GM23338 (cell line): ENCODE measurements at places on chromosomes 2 and 18. TPM values are rescaled to one million over a fixed set of nuclear protein-coding genes. Genes with fewer than 3 reads are reported as not detected.

Gene NEU2
- total RNA-seq, result not detected in 2 replicates

DNA sequence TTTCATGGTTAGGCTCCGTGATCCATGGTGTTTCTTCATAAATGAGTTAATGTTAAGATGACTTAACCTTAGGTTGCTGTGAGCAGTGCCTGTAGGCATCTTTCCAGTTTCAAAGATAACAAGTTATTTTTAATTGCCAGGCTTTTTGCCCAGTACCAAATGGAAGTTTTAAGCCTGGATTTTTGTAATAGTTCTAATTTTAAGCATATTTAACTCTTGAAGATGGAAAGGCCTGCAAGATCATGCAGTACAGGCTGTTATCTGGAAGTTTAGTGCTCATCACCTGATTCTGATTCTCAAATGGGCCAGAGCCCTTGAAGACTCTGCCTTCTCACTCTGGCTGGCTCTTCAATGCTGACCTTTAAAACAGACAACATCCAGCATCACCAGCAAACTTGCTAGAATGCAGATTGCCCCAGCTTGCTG, 141.3 kb downstream of the NCK2 start:
- no peaks in the 10 kb centered on the region; the same call in 1 of the 2 replicates for H3K36me3 ChIP-seq
- no peak overlapping the region for H3K27ac ChIP-seq
- peaks cover 19% of the 10 kb centered on the region for H3K4me1 ChIP-seq
- DNase-seq, result no peak

GRCh38 chr2:102043560-102043959, 51.8 kb downstream of the IL1R2 start:
- no peaks in the 10 kb centered on the region for H3K36me3 ChIP-seq
- DNase-seq, result no peak
- no peaks in the 10 kb centered on the region for H3K27me3 ChIP-seq
- H3K4me1 ChIP-seq, result no peaks in the 10 kb centered on the region
- no peak overlapping the region for H3K4me3 ChIP-seq

- H3K4me1 ChIP-seq, result no peaks in the 10 kb centered on the region
- DNase-seq, result no peak
- no peak overlapping the region for H3K4me3 ChIP-seq
- no peaks in the 10 kb centered on the region for H3K27me3 ChIP-seq
- no peak overlapping the region for H3K27ac ChIP-seq
- H3K36me3 ChIP-seq, result no peaks in the 10 kb centered on the region
These were observed 94.0 kb upstream of the SULT1C3 start for GRCh38 chr2:108145557-108146326.

DNA sequence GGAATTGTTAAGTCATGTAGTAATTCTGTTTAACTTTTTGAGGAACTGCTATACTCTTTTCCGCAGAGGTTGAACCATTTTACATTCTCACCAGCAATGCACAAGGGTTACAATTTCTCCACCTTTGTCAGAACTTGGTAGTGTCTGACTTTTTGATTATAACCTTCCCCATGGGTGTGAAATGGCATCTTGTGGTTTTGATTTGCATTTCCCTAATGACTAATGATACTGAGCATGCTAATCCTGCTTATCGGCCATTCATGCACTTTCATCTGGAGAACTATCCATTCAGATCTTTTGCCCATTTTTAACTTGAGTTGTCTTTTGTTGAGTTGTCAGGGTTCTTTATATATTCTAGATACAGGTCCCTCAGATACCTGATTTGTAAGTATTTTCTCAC, 47.2 kb downstream of the CYB5A start:
- no peaks in the 10 kb centered on the region for H3K27me3 ChIP-seq
- H3K36me3 ChIP-seq, result no peaks in the 10 kb centered on the region
- H3K27ac ChIP-seq, result no peak overlapping the region
- DNase-seq, result no peak

- H3K36me3 ChIP-seq, result no peaks in the 10 kb centered on the region
- DNase-seq, result no peak
- H3K4me3 ChIP-seq, result no peak overlapping the region
- no peaks in the 10 kb centered on the region for H3K4me1 ChIP-seq
- no peaks in the 10 kb centered on the region for H3K27me3 ChIP-seq
These were observed 780.1 kb upstream of the LINC00305 start for GRCh38 chr18:64929036-64929435.

DNA sequence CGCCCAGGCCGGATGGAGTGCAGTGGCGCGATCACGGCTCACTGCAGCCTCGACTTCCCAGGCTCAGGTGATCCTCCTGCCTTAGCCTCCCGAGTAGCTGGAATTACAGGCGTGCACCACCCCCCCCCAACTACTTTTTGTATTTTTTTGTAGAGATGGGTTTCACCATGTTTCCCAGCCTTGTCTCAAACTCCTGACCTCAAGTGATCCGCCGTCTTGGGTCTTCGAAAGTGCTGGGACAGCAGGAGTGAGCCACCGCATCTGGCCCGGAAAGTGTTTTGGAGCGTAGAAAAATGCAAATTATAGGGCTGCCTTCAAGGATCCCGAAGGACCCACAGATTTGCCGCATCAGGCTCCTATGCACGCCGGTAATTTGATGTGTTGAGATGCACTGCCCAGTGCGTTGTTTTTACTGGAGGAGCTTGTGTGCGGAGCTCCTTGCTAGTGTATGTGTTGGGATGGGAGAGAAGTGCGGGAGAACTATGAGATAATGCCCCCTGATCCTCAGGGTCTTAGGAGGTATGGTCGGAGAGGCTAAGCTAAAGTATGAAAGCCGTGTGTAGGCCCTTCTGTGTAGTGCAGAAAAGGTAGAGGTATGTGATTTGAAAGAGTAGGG, 1.2 kb upstream of the CLASP1 start:
- peak overlapping the region; percentile 98 for H3K27ac ChIP-seq
- H3K4me1 ChIP-seq, result peaks cover 5% of the 10 kb centered on the region; the same call in 1 of the 2 replicates
- H3K27me3 ChIP-seq, result no peaks in the 10 kb centered on the region
- peak overlapping the region; percentile 78 for H3K4me3 ChIP-seq

Gene VWA3B
- total RNA-seq, result not detected in 2 replicates

Gene RBM44
- total RNA-seq, result 0.19 and 0.87 TPM in 2 replicates

- H3K4me1 ChIP-seq, result no peaks in the 10 kb centered on the region
- no peaks in the 10 kb centered on the region for H3K27me3 ChIP-seq
- H3K36me3 ChIP-seq, result no peaks in the 10 kb centered on the region
- H3K27ac ChIP-seq, result no peak overlapping the region
These were observed 23.9 kb downstream of the DYSF start for GRCh38 chr2:71477231-71477691.

DNA sequence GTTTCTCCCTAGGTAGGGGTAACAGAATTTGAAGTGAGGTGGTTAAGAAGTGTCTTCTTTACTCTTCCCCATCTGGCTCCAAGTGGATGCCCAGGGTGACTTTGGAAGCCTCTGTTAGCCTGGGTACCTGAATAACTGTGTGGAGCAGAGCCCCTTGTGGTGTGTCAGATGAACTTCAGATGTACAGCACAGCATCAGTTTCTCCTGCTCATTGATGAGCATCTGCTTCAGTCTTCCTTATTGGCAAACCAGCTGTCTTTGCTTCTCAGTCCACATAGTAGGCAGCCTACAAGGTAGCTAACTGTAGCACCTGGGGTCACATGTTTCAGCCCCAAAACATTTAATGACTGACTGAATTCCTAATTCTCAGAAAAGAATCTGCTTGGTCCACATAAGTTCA, 56.2 kb upstream of the ATP8B1 start:
- no peak overlapping the region for H3K4me3 ChIP-seq
- peak; percentile 51 for DNase-seq
- H3K4me1 ChIP-seq, result 0 out of 2 replicates have a peak, but pooled peaks cover 8% of the 10 kb centered on the region

DNA sequence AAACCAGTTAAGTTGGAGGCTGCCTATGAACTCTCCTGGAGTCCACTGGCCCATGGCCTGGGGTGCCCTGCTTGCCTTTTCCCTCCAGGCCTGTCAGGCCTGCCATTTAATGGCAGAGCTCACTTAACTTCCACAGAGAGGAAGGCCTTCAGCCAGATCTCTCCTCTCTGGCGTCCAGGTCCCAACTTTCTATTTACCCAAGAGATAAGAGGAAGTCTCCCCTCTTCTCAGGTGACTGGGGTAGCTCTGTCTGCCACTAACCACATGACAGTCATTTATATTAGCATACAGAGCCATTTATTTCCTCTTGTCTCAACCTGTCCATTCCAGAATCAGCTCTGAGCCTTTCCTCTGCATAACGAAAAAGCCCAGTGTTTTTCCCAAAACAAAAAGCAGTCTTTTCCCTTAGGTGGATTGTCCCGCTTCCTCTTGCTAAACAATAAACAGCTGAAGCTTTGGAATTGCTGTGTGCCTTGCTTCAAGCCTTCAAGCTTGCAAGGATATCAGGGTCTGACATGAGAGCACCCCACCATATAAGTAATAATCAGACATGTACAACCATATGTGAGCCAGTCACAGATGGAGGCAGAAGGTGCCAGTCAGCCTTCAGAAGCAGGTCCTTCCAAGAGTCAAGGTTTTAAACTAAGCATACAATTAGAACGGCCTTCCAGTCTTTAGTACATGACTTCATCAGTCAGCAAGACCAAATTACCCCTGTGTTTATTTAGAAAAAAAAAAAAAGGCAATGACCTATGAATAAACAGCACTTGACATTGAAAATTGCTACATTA, 71.2 kb upstream of the STPG4 start:
- H3K27ac ChIP-seq, result no peak overlapping the region
- H3K27me3 ChIP-seq, result no peaks in the 10 kb centered on the region
- H3K36me3 ChIP-seq, result no peaks in the 10 kb centered on the region
- H3K4me1 ChIP-seq, result no peaks in the 10 kb centered on the region; the same call in 1 of the 2 replicates
- no peak overlapping the region for H3K4me3 ChIP-seq
- no peak for DNase-seq

DNA sequence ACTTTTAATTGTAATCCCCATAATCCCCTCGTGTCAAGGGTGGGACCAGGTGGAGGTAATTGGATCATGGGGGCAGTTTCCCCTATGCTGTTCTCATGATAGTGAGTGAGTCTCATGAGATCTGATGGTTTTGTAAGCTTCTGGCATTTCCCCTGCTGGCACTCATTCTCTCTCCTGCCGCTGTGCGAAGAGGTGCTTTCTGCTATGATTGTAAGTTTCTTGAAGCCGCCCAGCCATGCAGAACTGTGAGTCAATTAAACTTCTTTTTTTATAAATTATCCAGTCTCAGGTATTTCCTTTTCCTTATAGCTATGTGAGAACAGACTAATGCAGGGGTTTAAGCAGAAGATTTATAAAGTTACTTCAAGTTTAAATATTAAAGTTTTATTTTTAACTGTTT, 655.2 kb downstream of the EPHA4 start:
- H3K27ac ChIP-seq, result no peak overlapping the region
- H3K27me3 ChIP-seq, result no peaks in the 10 kb centered on the region
- no peak overlapping the region for H3K4me3 ChIP-seq
- H3K4me1 ChIP-seq, result no peaks in the 10 kb centered on the region
- DNase-seq, result no peak

Gene GPR45
- 0.21 and 0.23 TPM in 2 replicates for total RNA-seq

- H3K27me3 ChIP-seq, result no peaks in the 10 kb centered on the region
- H3K27ac ChIP-seq, result no peak overlapping the region
- H3K4me1 ChIP-seq, result no peaks in the 10 kb centered on the region
These were observed 135.7 kb downstream of the CMPK2 start for GRCh38 chr2:6730003-6730402.

- peak overlapping the region; percentile 68 for H3K4me3 ChIP-seq
- no peak for DNase-seq
- no peaks in the 10 kb centered on the region; the same call in 1 of the 2 replicates for H3K4me1 ChIP-seq
- H3K36me3 ChIP-seq, result no peaks in the 10 kb centered on the region
These were observed 770 bp downstream of the LYPD6B start for GRCh38 chr2:149039213-149039724.

GRCh38 chr2:225171350-225171749, 129.1 kb upstream of the DOCK10 start:
- no peak for DNase-seq
- no peaks in the 10 kb centered on the region for H3K27me3 ChIP-seq
- no peak overlapping the region for H3K27ac ChIP-seq
- no peaks in the 10 kb centered on the region for H3K36me3 ChIP-seq

Gene TNFRSF11A
- 7.3 and 25.4 TPM in 2 replicates for total RNA-seq

DNA sequence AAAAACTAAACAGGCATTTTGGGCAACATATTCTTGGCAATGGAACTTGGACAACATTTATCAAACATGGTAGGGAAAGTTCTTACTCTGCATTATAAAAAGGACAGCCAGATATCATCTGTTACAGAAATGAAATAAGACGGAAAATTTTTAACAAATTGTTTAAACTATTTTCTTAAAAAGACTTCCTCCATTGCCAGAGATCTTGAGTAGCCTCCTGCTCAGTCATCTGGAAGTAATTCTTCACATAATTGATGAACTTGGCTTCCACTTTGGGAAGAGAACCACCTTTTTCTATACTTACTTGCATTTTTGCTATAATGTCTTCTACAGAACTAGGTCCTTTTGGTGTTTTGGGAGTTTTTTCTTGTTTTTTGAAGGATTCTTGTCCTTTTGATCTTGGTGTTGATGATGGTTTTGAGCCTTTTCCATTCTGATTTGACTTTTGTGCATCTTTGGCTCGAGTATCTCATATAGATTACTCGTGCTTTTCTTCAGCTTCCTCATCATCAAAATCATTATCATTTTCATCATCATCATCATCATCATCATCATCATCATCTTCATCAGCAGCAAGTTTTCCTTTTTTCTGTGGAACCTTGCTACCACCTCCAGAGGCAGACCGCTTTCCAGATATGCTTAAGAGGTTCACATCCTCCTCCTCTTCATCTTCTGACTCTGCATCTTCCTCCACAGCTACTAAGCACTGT, 66.2 kb downstream of the CD28 start:
- DNase-seq, result no peak
- no peaks in the 10 kb centered on the region for H3K4me1 ChIP-seq
- H3K27ac ChIP-seq, result no peak overlapping the region

- peaks cover 50% of the 10 kb centered on the region for H3K36me3 ChIP-seq
- no peaks in the 10 kb centered on the region for H3K27me3 ChIP-seq
- peak overlapping the region; percentile 17; the same call in 1 of the 2 replicates for H3K27ac ChIP-seq
These were observed 11.5 kb downstream of the ARPC2 start for GRCh38 chr2:218228366-218229090.

GRCh38 chr2:85180322-85181133, 47.3 kb downstream of the TCF7L1 start:
- peaks cover 73% of the 10 kb centered on the region for H3K4me1 ChIP-seq
- H3K4me3 ChIP-seq, result peak overlapping the region; percentile 26; the same call in 1 of the 2 replicates
- H3K27ac ChIP-seq, result peak overlapping the region; percentile 86
- H3K27me3 ChIP-seq, result no peaks in the 10 kb centered on the region
- 0 out of 2 replicates have a peak, but pooled peaks cover 4% of the 10 kb centered on the region for H3K36me3 ChIP-seq

DNA sequence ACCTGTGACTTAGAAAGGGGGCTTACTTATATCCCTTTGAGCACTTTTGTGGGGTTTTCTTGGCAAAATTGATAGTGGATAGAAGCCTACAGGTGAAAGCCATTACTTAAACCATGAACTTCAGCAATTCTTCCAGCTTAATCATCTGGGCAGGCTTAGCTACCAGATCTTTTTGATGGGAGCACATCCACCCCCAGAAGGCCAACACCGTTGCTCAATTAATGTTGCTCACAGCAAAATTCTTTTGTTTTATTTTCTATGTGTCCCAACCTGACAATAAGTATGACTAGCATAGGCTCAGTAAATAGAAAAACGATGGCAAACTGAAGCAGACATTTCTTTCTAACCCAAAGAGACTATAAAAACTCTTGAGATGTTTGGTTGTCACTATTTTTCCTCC, 269.4 kb upstream of the TCF4 start:
- no peak overlapping the region for H3K4me3 ChIP-seq
- no peaks in the 10 kb centered on the region for H3K36me3 ChIP-seq
- no peaks in the 10 kb centered on the region for H3K27me3 ChIP-seq
- H3K4me1 ChIP-seq, result peaks cover 35% of the 10 kb centered on the region
